DMS79 treated with DMSO at 0.1 percent for 48 hours (cell line): ENCODE measurements at places on chromosomes 6 and 20.
A peak's percentile ranks its signal among the peaks of the same experiment; 100 is the strongest.

GRCh38 chr20:56735084-56735642, 106.1 kb downstream of the TFAP2C start:
- no peak for DNase-seq

DNA sequence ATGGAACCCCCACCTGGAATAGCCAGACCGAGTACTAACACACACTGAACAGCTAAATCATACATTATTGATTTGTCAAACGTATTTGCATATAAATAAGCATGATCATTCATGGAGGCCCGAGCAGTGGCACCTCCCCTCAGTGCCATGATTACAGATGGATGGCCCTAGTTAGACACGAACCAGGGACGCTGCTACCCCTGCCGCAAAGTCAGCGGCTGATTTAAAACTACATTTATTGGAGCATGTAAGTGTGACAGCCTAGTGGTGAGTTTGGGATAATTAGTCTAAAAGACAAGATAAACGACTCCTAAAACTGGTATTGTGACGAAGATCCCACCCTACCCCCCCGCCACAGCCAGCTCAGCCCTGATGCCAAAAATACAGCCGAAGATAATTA, 159.1 kb upstream of the MAFB start:
- no peak for DNase-seq

GRCh38 chr6:161412795-161413194, 138.9 kb upstream of the AGPAT4 start:
- DNase-seq: no peak

GRCh38 chr6:8743170-8743745, 307.9 kb upstream of the SLC35B3 start:
- no peak for DNase-seq

DNA sequence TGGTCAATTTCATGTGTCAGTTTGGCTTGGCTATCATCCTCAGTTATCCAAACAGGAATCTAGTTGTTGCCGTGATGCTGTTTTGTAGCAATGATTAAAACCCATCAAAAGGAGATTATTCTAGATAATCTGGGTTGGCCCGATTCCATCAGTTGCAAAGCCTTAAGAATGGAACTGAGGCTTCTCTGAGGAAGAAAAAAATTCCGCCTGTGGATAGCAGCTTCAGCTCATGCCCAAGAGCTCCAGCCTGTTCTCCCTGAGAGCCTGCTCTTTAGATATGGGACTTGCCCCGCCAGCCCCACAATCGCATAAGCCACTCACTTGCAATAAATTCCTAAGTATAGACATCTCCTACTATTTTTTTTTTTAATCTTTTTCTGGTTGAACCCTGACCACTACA, 61.5 kb downstream of the SEL1L2 start:
- no peak for DNase-seq

DNA sequence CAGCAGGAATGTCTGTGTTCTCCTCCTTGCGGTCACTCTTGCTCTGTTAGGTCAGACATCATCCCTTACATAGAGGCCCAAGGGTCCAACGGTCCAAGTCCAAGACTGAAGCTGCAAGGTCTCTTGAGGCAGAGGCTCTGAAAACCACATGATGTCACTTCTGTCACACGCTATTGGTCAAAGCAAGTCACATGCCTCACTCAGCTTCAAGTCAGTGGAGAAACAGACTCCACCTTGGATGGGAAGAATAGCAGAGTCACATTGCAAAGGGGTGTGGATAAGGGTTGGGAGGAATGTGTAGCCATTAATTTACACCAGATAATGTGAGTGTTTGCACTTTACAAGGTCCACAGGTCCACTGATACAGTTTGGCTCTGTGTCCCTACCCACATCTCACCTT, 17.5 kb downstream of the SLC52A3 start:
- no peak for DNase-seq

GRCh38 chr6:29986179-29986781, 43.9 kb downstream of the HLA-A start:
- DNase-seq: no peak

DNA sequence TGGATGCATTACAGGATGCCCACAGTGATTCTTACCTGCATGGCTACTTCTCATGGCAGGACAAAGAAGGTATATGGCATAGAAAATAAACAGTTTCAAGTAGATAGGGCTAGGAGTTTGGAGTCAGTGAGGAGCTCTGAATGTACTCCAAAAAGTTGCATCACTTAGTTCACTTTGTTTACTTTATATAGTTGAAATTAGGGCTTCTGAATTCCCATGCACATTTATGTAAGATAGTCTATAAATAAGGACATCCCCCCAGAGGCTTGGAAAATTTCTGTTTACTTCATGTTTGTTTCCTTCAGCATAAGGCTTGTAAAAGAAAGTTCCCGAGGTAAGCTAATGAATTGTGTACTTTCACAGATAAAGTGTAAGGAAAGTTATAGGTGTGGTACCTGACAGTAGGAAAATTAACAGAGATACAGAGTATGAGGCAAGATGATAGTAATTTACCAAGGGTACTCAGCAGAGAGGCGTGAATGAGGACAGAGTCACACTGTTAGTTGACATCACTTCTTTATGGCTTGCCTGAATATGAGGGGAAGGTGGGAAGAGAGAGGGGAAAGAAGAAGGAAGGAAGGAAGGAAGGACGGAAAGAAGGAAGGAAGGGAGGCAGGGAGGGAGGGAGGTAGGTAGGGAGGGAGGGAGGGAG, 51.1 kb downstream of the ADTRP start:
- no peak for DNase-seq

- no peak for DNase-seq
These were observed 68.5 kb downstream of the ECT2L start for GRCh38 chr6:138864343-138864890.

DNA sequence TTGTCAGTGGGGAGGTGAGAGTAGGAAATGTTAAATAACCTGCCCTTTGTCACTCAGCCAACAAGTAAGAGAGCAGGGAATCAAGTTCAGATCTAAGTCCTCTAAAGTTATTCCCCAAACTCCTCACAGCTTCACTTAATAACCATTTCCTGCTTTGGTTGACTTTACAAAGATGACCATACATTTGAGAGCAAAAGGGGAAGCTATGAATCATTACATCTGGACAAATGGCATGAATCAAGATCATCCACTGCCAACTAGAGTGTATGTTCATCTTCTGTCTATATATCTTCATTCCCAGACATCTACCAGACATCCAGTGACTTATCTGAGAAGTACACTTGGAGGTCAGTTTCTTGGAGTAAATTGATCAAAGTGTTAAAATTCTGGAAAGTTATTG, 15.1 kb upstream of the HIVEP2 start:
- DNase-seq: no peak

DNA sequence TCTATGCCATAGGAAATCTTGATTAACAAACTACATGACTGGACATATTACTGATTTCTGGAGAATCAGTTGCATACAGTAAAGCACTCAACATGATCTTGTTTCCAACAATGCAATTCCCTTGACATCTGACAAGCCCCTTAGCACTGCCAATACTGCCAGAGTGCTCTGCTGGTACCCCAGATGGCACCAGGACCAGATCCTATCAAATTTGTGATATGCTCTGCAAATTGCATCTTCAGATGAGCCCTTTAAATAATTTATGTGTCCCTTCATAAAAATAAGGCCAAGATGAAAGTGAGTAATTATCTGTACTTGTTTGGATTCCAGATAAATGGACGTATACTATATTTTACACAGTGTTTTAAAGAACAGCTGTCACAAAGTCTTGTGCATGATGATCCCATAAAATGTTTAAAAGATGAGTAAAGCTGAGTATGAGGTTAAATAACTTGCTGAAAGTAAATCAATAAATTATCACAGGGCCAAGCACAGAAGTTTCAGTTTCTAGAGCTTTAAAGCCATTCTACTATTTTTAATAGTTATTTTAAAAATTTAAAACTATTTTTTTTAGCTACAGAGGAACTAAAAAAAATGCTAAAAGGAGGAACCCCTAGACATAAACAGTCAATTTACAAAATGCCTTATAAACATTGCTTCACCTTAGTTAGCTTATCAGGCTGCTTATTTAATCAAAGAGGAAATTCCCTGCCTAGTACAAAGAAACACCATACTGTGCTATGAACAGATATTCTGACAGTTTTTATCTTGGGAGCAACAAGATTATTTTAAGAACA, 42.1 kb downstream of the NUDT3 start:
- DNase-seq: no peak

DNA sequence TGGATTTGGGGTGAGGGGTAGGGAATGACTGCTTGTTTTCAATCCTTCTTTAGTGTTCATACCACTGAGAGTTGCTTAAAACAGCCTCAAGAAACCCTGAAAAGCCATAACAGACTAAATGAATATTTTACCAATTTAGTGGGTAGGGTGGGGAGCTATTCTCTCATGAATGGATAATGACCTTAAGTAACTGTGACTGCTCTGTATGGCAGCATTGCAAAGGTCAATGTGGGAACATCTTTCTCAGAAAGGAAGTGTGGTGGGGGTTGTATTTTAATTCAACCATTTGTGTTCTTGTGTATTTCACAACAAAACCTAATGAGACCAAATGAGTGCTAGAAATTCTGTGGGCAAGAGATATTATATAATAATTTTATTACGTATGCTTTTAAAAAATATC, 55.7 kb downstream of the PHACTR2 start:
- DNase-seq: no peak

GRCh38 chr6:142927271-142927580, 17.8 kb downstream of the HIVEP2 start:
- peak; percentile 61 for DNase-seq
